ENCODE measurements at places on chromosomes 3 and 15.
A peak's percentile ranks its signal among the peaks of the same experiment; 100 is the strongest.

DNA sequence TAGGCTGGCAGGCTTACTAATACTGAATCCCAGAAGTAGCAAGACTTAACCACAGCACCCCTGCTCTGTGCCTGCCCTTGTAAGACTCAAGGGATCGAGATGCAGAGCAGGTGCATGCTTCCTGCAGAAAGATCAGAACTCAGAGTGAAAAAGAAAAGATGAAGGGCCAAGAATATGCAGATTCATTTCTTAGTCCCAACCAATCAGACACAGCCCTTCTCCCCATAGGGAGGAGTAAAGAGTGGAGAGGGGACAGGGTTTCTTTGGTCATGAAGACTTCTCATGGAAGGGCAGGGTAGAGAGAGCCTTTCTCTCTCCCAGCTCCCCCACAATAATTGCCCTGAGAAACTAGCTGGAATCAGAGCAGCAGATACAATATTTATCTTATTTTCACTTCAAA lies 105.6 kb upstream of the MB21D2 start:
- H3K36me3 ChIP-seq, result no peaks in the 10 kb centered on the region
- H3K4me3 ChIP-seq, result no peak overlapping the region
- no peak for DNase-seq

DNA sequence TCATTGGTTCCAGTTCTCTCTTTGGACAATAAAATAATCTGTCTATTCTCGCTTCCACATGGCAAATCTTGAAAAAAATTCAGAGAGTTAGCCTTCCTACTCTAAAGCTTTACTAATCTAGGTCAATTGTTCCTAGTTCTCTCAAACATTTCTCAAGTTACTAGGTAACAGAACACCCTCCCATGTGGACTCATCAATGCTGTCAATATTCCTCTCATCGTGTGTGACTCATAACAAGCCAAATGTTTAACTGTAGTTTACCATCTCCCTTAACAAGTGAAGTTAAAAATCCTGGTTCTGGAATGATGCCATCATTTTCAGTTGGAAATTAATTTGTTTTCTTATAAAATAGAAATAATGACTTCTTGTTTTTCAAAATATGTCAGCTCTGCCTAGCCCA lies 438.6 kb downstream of the ROBO1 start:
- no peaks in the 10 kb centered on the region for H3K36me3 ChIP-seq
- no peak for DNase-seq
- H3K27me3 ChIP-seq, result no peaks in the 10 kb centered on the region
- H3K27ac ChIP-seq, result no peak overlapping the region

DNA sequence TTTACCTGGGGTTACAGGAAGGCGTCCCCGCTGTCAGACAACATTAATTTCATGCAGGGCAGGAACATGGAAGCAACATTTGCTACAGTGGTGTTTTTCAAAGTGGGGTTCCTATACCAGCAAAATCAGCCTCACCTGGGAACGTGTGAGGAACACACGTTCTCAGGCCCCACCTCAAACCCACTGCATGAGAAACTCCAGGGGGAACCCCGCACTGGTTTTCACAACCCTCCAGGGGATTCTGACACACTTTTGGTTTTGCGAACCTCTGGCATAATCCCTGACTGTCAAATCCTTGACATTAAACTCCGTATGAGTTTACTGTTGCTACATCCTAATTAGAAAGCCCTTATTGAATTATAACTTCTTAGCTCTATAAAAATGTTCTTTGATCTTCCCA lies 127.7 kb downstream of the LRRK1 start:
- H3K27ac ChIP-seq, result no peak overlapping the region
- H3K4me3 ChIP-seq, result no peak overlapping the region
- peak; percentile 5 for DNase-seq
- no peaks in the 10 kb centered on the region for H3K27me3 ChIP-seq

GRCh38 chr15:101023501-101024072 lies 104.4 kb downstream of the LRRK1 start:
- H3K27me3 ChIP-seq, result no peaks in the 10 kb centered on the region
- H3K4me1 ChIP-seq, result no peaks in the 10 kb centered on the region
- H3K4me3 ChIP-seq, result no peak overlapping the region
- no peak for DNase-seq
- no peaks in the 10 kb centered on the region for H3K36me3 ChIP-seq
- H3K27ac ChIP-seq, result no peak overlapping the region
